ENCODE measurements at places on chromosomes 6 and 20.

GRCh38 chr6:132259070-132259469, 142.2 kb downstream of the MOXD1 start:
- no peak for DNase-seq

DNA sequence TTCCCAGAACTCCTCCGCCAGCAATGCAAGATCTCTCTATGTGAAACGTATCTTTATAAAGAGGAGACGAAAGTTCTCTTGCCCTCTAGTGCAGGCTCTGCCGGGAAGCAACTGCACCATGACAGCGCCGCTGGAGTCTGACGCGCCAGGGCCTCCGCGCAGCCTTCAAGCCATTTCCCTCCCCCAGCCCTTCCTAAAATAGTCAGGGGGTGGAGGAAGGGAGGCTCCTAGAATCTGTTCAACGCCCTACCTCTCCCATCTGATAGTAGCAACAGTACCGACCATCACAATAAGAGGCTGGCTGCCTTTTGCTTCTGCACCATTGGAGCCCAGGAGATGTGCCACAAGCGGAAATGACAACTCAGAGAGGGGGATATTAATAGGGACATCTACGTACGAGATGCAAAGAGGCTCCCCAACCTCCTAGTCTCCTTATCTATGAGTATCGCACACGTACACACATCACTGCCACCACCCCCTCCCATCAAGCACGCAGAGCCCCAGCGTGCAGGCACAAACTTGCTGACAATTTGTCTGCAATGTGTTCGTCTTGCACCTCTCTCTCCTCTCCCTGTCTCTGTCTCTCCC, 1.0 kb downstream of the SYNE1 start:
- no peak for DNase-seq

DNA sequence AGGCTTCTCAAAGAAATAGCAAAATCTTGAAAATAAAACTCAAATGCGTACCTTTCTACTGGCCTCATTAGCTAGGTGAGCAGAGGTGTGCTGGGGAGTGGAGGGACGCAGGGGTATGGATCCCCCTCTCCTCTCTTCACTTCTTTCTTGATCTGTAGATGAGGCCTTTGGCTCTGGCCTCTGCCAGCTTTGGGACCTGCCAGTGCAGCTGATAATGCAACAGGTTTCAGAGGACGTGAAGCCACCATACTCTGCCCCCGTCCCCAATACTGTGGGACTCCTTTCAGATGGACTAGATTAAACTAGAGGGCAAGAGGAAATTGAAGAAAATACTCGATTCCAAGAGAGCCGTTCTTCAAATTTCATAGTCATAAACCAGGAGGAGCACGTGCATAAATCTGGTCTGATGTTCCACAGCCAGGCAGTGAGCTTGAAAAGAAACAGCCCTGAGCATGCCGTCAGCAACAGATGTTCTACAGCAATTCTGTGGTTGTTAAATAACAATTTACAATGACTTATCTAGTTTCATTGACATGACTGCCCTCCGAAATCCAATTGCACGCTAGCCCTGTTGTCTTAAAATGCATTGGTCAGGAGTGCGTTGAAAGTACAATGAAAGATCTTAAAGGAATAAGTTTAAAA, 245.3 kb upstream of the FOXQ1 start:
- DNase-seq, result no peak

GRCh38 chr20:44092551-44093248, 94.3 kb downstream of the JPH2 start:
- no peak for DNase-seq

GRCh38 chr6:63268574-63268973, 51.2 kb downstream of the LGSN start:
- no peak for DNase-seq

- DNase-seq, result no peak
Measured at GRCh38 chr20:57685146-57685758, 24.6 kb downstream of the PMEPA1 start.

GRCh38 chr6:53628354-53629119, 37.0 kb downstream of the KLHL31 start:
- DNase-seq, result no peak

DNA sequence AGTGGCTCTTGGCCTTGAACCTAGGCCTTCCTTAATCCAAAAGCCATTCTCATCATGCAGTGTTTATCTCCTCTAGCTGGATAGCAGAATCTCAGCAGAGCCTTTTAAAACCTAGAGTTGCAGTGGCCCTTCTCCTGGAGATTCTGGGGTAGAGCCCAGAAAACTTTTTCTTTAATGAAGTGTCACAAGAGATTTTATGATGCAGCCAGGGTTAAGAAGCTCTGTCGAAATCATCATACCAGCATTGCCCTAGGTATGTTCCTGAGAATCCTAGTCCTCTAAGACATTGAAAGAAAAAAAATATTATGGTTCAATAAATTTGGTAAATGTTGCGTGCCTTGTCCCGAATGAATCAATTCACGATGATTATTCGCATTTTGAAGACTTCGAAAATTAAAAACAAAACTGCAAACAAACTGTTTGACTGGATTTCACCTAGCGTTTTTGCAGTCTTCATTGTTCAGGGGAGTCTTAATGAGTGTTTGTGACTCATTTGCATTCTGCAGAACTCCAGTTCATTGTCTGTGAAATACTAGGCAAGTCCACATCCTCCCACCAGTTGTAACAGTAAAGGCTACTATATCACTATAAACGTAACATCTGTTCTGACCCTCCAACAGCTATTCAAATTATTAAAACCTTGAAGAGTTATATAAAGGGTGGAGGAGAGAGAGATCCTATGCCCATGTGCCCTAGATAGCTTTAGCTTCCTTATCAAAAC, 198.6 kb downstream of the UST start:
- no peak for DNase-seq

DNA sequence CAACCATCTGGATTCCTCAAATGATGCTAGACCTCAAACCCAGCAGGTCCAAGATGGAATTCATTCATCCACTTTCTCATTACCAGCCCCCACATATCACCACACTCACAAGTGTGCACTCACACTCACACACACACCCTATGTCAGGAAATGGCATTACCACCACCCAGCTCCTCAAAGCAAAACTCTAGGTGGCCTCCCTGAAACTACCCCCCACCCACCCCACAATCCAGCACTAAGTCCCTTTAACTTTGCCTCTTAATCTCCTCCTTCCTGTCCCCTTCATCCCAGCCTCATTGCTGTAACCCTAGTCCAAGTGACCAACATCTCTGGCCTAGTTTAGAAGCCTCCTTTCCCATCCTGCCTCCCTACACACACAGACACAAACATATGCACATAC, 109.4 kb downstream of the TNFAIP3 start:
- DNase-seq, result no peak

DNA sequence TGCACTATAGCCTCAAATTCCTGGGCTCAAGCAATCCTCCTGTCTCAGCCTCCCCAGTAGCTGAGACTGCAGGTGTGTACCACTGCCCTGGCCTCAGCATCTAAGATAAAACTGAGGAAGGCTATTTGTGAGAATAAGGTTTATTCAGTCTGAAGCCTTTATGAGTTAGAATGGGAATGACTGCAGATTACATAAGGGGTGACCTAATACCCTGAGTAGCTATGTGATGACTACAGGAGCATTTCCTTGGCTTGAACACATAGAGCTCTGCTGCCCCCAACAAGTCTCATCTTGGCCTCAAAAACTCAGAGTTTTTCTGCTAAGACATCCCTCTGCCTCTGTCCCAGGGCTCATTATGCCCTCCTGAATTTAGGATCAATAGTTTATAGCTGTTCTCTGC, 7.6 kb downstream of the GSS start:
- no peak for DNase-seq

Data from activated CD8-positive, alpha-beta memory T cell treated with anti-CD3 and anti-CD28 coated beads for 48 hours (primary cell).